ENCODE measurements at places on chromosomes 13 and 19.

- no peak for DNase-seq
Observed at GRCh38 chr13:43749503-43749902, 37.3 kb downstream of the ENOX1 start.

GRCh38 chr13:74104661-74105275 lies 29.4 kb downstream of the KLF12 start:
- no peak for DNase-seq

DNA sequence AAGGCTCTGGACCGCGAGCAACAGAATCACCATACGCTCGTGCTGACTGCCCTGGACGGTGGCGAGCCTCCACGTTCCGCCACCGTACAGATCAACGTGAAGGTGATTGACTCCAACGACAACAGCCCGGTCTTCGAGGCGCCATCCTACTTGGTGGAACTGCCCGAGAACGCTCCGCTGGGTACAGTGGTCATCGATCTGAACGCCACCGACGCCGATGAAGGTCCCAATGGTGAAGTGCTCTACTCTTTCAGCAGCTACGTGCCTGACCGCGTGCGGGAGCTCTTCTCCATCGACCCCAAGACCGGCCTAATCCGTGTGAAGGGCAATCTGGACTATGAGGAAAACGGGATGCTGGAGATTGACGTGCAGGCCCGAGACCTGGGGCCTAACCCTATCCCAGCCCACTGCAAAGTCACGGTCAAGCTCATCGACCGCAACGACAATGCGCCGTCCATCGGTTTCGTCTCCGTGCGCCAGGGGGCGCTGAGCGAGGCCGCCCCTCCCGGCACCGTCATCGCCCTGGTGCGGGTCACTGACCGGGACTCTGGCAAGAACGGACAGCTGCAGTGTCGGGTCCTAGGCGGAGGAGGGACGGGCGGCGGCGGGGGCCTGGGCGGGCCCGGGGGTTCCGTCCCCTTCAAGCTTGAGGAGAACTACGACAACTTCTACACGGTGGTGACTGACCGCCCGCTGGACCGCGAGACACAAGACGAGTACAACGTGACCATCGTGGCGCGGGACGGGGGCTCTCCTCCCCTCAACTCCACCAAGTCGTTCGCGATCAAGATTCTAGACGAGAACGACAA lies 1.8 kb downstream of the PCDH17 start:
- peak; percentile 26 for DNase-seq

DNA sequence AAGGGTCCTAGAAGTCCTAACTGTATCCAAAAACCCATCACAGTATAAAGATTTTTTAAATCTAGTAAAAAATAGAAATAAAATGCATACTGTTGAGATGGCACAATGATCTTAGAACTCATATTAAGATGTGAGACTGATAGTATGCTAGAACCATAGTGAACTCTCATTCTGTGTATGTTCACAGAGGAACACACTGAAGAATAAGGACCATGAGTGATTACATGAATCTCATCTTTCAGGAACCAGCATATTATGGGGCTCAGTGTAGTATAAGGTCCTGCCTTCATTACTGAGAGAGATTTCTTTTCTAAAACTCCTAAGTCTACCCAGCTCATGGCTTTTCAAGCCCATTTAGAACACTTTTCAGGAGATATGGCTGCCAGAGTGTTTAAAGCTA lies 59.8 kb upstream of the RFC3 start:
- DNase-seq = no peak

- no peak for DNase-seq
Observed at GRCh38 chr19:48749571-48750198, 2.8 kb downstream of the FUT1 start.

GRCh38 chr19:44796701-44797115 lies 12.2 kb upstream of the BCAM start:
- DNase-seq = peak; percentile 83

- DNase-seq = no peak
Observed at GRCh38 chr13:101327871-101328270, 88.4 kb downstream of the NALCN start.

DNA sequence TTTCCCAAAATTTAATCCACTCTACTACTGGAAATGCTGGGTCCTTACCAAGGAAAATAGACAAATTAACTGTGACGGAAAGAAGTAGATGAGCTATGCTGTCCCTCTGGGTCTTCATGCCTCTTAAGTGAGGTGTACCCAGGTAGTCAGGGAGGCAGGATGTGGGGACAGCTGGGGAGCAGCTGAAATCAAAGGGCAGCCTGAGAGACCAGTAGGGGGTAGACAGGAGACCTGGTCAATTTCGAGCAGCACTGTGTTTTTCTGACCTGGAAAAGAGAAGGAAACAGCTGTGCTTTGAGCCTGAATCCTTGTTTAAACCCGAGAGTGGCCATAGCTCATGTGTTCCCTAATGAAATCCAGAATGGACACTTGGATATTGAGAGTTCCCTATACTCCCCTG lies 587.3 kb downstream of the EFNB2 start:
- no peak for DNase-seq

DNA sequence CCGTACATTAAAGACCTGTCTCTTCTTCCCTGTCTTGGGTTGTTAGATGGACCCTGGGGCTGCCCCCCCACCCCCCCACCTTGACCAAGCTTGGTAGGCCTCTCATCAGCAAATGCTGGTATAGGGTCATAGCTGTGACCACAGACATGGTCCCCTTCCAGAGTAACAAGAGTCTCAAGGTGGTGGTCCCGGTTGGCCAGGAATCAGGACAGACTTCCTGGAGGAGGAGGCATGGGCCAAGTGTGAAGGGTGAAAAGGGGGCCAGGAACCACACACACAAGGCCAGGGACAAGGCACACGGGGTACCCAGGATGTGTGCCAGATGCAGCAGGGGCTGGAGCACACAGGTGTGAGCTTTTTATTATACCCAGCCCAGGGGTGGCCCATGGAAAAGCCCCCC lies 1.1 kb upstream of the MRI1 start:
- no peak for DNase-seq

GRCh38 chr13:81021284-81021840 lies 680.4 kb upstream of the SPRY2 start:
- no peak for DNase-seq

- no peak for DNase-seq
Observed at GRCh38 chr19:2259336-2259735, 3.1 kb upstream of the JSRP1 start.

GRCh38 chr13:78586706-78587105 lies 16.6 kb downstream of the POU4F1 start:
- DNase-seq = peak; percentile 23

DNA sequence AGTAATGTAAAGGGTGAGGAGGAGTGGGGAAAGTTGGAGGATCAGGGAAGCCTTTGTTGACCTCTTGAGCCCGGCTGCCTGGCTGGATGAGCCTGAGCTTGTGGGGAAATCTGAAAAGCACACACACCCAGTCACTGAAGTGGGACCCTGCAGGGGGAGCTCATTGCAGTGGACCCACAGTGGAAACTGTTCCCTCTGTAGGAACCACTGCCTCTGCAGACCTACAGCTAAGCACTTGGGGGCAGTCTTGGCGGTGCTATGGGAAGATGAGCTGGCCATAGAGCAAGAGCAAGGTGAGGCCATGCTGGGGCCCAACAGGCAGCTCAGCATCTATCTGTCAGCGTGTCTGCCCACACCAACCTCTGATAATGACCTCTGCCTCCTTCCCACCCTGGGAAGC lies 294.8 kb downstream of the TSHZ3 start:
- DNase-seq = peak; percentile 26

- DNase-seq = no peak
Observed at GRCh38 chr13:75356421-75356820, 125.5 kb downstream of the TBC1D4 start.

- DNase-seq = no peak
Observed at GRCh38 chr13:94157705-94158218, 321.7 kb downstream of the DCT start.

GRCh38 chr19:17497149-17497798 lies 14.2 kb upstream of the PGLS start:
- DNase-seq = no peak

GRCh38 chr13:63942372-63942771 lies 2526.7 kb upstream of the PCDH20 start:
- DNase-seq = no peak

DNA sequence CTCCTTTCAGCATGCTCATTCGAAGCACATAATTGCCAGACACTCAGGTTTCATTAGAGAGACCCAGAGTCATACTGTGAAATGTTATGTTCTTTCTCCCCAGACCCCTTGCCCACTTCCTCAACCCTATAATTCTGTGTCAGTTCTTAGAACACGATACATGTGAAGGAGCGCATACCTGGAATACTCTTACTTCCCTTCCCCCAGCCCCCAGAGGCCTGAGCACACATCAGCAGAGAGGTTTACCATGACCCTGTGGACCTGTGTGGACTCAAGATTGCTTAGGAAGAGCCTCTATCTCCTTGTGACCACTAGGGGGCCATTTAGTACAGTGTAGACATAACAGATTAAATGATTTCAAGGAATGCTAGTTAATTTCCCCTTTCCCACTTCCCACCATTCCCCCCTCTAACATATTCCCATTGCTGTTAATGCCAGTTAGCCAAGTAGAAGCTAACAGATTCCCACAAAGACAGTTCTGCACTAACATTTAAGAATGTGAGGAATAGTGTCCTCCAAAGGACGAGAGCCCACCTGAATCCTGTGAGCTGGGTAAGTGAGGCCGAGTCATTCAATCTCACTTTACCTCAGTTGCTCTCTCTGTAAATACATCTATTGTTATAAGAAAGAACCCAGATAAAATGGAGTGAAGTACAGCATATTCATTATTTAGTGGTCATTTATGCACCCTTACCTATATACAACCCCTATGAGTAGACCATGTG lies 154.2 kb upstream of the MAB21L1 start:
- peak; percentile 63 for DNase-seq

- no peak for DNase-seq
Observed at GRCh38 chr19:54708781-54709180, 15.5 kb upstream of the KIR3DL3 start.

GRCh38 chr13:53343361-53343744 lies 314.7 kb downstream of the OLFM4 start:
- no peak for DNase-seq

DNA sequence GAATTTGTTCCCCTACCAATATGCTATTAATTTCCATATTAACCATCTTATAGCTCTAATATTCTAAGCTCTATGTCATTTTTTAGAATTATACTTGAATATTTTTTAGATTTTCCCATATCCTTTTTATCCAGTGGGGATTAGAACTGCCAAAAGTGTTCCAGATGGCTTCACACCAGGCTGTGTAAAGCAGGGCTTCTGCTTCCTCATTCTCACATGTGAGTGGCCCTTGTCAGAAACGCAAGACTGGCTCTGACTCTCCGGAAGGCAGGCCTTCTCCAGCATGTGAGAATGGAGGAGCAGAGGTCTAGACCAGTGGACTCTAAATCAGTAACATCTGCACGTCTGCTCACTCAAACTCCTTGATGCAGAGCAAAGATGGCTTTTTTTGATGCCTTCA lies 650.1 kb downstream of the FGF9 start:
- peak; percentile 7 for DNase-seq

GRCh38 chr13:48770372-48770771 lies 116.6 kb downstream of the CYSLTR2 start:
- no peak for DNase-seq

All from stomach (tissue), 19 donors.